ENCODE measurements at places on chromosomes 1 and 21. TPM values are rescaled to one million over a fixed set of nuclear protein-coding genes. Genes with fewer than 3 reads are reported as not detected.

DNA sequence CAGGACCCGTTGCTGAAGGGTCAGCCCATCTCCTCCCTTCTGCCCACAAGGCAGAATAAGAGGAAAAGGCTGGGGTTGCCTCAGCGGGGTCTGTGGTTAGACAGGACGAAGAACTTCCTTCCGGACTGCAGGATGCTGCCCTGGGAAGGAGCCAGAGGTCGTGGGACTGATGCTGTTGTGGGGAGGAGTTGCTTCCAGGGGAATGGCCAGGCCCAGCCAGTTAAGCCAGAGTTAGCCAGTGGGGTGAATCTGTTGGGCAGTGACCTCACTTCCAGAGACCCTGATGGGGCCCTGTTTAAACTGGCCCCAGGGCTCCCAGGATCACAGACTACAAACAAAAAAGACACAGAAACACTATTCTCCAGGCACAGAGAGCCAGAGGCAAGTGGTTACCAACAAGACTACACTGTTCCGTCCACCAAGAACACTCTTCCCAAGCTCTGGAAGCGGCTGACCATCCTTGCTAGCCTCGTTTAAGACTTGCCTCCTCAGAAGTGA is 13.0 kb downstream of the FAM229A start:
- DNase-seq = no peak

The CHRM3 gene
- 0.15 TPM for polyA plus RNA-seq

The CCDC185 gene
- polyA plus RNA-seq = not detected

The AMPD1 gene
- not detected for polyA plus RNA-seq

Data from A549 (cell line).